ENCODE measurements at places on chromosomes 3 and 15. TPM values are rescaled to one million over a fixed set of nuclear protein-coding genes. Genes with fewer than 3 reads are reported as not detected.

Gene SGO1
- 15.9 TPM for total RNA-seq

Gene STRIT1
- not detected for total RNA-seq

Gene ONECUT1
- total RNA-seq = 0.11 TPM

Gene RBM6
- 24.8 TPM for total RNA-seq
